HuH-7 (cell line): ENCODE measurements at places on chromosomes 5 and 9.

GRCh38 chr5:79255786-79256557 lies 20.0 kb downstream of the JMY start:
- DNase-seq = peak; percentile 62

- no peak for DNase-seq
Measured at GRCh38 chr9:75962013-75962661, 71.7 kb downstream of the PCSK5 start.

- DNase-seq = no peak
Measured at GRCh38 chr9:121937240-121937639, 155.9 kb downstream of the TTLL11 start.

DNA sequence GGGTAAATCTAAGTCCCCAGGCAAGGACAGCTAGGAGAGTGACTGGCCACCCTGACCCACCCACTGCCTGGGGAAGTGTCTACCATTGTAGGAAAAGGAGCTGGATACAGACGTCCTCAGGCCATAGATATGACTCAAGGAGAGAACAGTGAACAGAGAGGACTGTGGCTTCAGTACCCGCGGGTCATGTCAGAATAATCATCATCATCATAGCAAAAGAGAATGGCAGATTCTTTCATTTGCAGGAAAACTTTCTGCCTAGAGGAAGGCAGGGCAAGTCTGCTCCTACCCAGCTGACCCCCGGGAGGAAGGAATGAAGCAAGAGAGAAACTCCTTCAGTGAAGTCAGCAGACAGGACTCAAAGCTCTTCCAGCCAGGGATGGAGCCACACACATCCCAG lies 52.2 kb upstream of the UBTD2 start:
- no peak for DNase-seq

GRCh38 chr5:154782812-154783592 lies 27.8 kb downstream of the LARP1 start:
- no peak for DNase-seq

GRCh38 chr5:172849606-172850453 lies 15.8 kb downstream of the ERGIC1 start:
- DNase-seq = no peak

DNA sequence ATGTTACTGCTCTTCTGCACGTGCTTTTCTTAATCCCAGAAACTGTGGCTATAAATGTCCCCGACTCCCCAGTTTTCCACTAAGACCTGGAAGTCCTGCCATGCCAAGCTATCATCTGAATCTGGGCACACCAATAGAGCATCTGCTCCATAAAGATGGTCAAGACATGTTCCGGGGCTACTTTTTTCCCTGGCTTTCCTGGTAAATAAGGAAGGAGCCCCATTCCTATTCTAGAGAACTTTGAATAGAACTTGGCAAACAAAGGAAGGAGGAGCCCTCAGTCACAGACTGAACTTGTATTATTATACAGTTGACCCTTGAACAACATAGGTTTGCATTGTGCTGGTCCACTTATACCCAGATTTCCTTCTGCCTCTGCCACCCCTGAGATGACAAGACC lies 182.9 kb downstream of the CCDC192 start:
- no peak for DNase-seq

- peak; percentile 60 for DNase-seq
Measured at GRCh38 chr9:120477534-120478001, 102.4 kb downstream of the CDK5RAP2 start.

- DNase-seq = no peak
Measured at GRCh38 chr5:142181096-142181495, 72.5 kb downstream of the NDFIP1 start.

DNA sequence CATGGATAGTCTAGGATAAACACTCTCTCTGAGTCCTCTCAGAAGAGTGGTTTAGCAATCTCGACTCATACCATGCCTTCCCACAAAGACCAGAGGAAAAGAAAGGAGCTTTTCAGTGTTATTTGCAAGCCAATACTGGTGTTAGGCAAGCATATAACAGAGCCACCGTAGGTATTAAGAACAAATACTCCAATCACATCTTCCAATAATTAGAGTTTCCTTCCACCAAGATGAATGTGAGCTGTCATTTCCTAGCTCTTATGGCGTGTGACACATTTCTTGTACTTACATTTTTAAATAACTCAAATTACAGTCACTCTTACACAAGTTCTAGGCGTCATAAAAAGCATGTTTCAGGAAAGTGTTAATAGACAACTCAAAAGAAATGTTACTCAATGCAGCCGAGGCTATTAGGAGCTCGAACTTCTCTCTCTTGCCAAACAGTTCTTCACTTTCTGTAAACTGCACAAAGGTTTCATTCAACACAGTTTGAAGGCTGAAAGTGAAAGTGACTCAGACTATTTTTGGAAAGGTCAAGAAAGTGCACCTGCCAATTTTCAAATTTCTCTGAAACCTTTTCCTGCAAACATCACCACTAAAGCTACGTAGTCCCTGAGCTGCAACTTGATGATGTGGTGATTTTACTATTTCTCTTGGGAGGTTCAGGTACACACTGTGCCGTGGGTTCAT lies 153.8 kb downstream of the AUH start:
- no peak for DNase-seq

GRCh38 chr9:91177661-91178280 lies 183.9 kb downstream of the AUH start:
- no peak for DNase-seq
